SK-N-SH (cell line): ENCODE measurements at places on chromosomes 3 and 15. TPM values are rescaled to one million over a fixed set of nuclear protein-coding genes. Genes with fewer than 3 reads are reported as not detected.

The ZNF80 gene
- polyA plus RNA-seq = not detected in 2 replicates

- H3K27me3 ChIP-seq = no peaks in the 10 kb centered on the region
- no peak overlapping the region for H3K27ac ChIP-seq
- no peak for DNase-seq
- peaks cover 5% of the 10 kb centered on the region; the same call in 1 of the 2 replicates for H3K4me1 ChIP-seq
These were observed 160.1 kb downstream of the PLCL2 start for GRCh38 chr3:17044855-17045254.

The PLSCR4 gene
- 0.05 and 0.11 TPM in 2 replicates for polyA plus RNA-seq

- no peak overlapping the region for H3K4me3 ChIP-seq
- H3K27ac ChIP-seq = no peak overlapping the region
- H3K36me3 ChIP-seq = no peaks in the 10 kb centered on the region
- no peaks in the 10 kb centered on the region for H3K4me1 ChIP-seq
- no peaks in the 10 kb centered on the region for H3K27me3 ChIP-seq
- DNase-seq = no peak
These were observed 200.0 kb downstream of the ATP8B4 start for GRCh38 chr15:49919034-49919433.

DNA sequence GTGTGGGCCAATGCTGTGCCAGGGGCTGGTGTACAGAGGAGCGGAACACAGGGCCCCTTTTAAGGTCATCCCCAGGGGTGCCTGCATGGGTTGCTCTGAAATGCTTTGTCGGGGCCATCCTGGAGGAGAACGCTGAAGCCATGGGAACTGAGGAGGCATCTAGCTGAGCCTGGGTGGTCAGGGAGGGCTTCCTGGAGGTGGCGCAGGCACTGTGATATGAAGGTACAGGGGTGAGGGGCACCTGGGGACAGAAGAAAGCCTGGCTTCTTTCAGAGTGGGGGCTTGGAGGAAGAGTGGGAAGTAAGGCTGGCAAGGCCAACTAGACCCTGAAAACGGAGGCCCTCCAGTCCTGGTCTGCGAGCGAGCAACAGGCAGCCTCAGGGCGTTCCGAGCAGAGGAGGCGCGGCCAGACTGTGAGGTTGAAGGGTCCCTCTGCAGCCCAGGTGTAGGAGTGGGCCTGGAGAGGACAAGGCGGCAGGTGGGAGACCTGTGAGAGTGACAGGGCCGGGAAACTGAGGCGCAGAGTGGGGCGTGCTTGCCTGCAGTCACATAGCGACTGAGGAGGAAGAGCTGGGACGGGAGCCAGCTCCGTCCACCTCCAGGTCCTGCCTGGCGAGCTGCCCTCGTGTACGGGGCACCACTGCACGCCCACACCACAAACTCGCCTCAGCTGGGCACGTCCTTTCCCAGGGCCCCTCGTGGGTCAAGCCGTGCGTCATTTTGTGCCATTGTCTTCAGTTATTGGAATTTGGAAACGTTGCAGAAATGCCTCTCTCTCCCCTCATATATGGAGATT, 4.1 kb downstream of the FBLN2 start:
- no peaks in the 10 kb centered on the region for H3K36me3 ChIP-seq
- no peaks in the 10 kb centered on the region for H3K27me3 ChIP-seq
- no peaks in the 10 kb centered on the region for H3K4me1 ChIP-seq

The FHIT gene
- 0.29 and 0.41 TPM in 2 replicates for polyA plus RNA-seq
